ENCODE measurements at places on chromosomes 2 and 18.

DNA sequence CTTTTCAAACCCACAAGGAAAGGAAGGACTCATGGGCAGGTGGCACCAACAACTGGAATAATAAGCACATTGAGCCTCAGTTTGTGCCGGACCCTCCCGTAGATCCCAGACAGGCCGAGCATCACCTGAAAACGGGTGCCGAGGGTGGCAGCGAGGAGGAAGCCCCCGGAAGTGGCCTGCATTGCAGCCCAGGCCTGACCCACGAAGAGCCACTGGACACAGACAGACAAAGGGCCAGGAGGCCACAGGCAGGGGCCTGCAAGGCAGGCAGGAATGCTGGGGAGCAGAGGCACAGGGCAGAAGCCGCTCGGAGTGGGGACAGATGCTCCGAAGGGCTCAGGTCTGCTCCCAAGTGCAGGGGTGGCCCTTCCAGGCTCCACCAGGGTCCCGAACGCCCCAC is 31.7 kb downstream of the MTERF4 start:
- DNase-seq: no peak

DNA sequence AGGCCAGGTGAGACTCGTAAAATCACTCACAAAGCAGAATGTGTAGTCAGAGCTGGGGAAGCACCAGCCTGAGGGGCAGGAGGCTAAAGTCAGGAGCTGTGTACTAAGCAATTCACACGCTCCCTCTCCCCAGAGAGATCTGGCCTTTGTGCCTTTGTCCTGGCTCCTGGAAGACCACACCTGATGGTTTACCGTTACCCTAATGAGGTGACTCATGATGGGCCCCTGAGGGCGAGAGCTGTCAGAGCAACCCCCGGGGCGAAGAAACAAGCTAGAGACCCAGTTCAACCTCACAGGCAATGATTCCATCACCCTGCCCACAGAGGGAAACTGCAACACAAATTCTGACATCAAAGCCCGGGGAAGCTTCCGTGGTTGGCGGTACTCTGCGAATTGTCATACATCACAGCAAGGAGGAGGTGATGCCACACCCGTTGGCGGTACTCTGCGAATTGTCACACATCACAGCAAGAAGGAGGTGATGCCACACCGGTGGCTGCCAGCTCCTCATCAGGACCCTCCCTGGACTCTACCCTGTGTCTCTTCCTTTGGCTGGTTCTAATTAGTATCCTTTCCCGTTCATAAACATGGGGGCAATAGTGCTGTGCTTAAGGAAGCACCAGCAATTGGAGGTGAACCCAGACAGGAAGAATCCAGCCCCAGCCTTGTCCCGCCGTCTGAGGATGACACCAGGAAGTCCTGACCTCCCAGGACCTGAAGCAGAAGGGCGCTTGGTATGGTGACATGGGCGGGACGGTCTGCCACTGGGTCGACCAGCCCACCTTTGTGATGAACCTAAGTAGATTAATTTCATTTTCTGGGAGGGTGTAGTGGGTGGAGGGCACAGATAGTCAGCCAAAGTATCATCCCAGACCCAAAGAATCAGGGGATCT is 30.5 kb downstream of the B3GNT7 start:
- DNase-seq: no peak

- no peak for DNase-seq
Observed at GRCh38 chr2:159744363-159744762, 32.1 kb downstream of the MARCHF7 start.

GRCh38 chr2:149906886-149907285 is 319.3 kb upstream of the MMADHC start:
- no peak for DNase-seq

- no peak for DNase-seq
Observed at GRCh38 chr2:122764014-122764413, 1008.6 kb downstream of the TSN start.

DNA sequence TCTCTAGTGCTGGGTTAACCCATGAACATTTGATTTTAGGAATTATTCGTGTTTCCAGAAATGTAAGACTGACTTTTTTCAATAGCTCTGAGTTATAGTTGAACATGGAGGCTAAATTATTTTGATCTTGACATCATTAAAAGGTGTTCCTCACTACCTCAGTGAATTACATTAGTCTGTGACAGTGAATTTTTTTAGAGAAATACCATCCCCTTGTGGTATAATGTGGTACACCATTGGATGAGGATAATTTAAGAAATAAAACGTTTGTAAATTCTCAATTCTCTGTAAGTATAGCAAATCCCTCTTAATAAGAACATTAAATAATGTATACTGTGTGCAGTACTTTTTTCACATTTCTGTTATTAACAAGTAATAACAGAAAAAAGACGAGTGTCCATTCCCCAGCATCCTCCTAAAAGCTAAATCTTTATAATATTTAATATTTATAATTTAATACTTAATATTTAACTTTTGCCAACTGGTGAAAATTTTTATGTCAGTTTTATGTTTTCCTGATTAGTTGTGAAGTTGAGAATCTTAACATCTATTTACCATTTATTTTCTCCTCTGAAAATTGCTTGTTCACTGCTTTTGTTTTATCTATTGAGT is 70.3 kb upstream of the CWC22 start:
- no peak for DNase-seq

DNA sequence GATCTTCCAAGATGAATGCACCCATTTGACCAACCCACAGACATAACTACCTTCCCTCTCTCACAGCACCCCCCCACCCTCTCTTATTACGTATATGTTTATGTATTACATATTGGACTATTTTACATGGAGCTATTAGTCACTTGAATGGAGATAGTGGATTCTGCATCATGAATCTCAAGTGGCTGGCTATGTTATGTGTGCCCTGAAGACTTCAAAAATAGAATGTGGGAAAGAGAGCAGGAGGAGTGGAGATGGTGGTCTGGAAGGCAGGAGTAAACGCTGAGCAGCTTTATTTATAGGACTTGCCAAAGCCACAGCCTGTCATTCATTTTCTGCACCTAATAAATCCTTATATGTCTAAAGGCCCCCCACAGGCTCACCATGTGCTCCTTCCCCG is 4.9 kb downstream of the ANTXR1 start:
- no peak for DNase-seq

- DNase-seq: no peak
Observed at GRCh38 chr2:67156796-67157195, 240.3 kb upstream of the ETAA1 start.

DNA sequence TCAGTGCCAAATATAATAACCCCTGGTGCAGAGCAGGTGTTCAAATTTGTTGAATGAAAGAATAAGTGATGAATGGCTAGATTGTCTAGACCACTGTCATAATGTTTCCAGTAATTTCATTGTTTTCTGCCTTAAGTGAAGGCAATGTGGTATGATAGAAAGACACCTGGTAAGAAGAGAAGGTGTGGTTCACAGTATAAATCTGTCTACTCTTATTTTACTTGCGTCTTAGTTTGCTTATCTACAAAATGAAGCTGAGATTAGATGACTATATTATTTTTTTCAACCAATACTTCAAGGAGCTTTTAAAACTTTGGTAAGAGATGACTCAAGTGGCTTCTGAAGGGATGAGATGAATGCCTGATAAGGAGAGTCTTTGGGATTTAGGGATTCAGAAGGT is 788.4 kb downstream of the EPHA4 start:
- DNase-seq: peak; percentile 25

- DNase-seq: no peak
Observed at GRCh38 chr2:11904029-11904428, 157.6 kb downstream of the LPIN1 start.

DNA sequence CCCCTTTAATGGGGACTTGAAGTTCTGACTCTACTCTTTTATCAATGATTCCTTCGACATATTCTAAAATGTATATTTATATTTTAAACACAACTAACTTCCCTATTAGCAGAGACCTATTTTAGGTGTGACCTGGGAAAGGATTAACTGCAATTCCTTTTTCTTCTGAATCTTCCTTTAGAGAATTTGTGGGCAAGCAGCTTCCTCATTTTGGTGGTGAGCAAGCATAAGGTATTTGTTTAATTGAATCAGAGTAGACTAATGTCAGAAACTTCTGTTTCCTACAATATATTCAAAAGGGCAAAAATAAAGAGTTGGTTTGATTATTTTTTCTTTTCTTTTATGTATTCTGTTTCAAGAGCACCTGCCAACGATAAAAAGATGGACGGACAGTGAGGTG is 237.0 kb downstream of the IKZF2 start:
- no peak for DNase-seq

DNA sequence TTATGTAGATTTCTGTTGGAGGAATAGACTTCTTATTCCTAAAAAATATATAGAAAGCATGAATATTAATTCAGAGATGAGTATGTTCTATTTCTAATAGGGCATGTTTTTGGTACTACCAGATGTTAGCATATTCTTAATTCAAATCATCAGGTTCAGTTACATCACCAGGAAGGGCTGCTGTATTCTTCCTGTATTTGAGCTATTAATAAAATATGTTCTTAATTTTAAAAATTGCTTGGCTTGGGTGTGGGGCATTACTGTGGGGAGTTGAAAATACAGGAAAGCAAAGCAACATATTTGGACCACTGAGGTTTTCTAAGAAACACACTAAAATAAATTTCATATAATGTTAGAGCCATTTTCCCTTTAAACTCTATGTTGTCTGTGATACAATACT is 343.0 kb downstream of the EPHA4 start:
- no peak for DNase-seq

- no peak for DNase-seq
Observed at GRCh38 chr18:36811955-36812354, 16.8 kb downstream of the TPGS2 start.

DNA sequence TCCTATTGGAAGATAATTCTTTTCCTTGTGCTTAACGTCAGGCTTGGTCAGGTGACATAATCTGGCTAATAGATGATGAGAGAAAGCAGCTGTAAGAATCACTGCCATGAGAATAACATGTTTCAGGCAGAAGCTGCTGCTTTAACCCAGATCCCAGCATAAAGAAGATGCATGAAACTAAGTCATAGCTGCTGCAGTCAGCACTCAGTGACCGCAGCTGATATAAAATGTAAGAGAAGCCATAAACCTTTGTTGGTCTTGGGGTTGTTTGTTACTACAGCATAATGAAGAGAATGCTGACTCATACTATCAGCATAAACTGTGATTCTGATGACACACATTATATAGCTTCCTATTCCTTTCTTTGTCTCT is 274.3 kb upstream of the TRIB2 start:
- no peak for DNase-seq

GRCh38 chr2:240254337-240255164 is 114.1 kb upstream of the OTOS start:
- no peak for DNase-seq

- DNase-seq: no peak
Observed at GRCh38 chr2:235896061-235896460, 272.1 kb downstream of the GBX2 start.

GRCh38 chr2:26170795-26171194 is 2.1 kb upstream of the GAREM2 start:
- no peak for DNase-seq

GRCh38 chr2:206482123-206482522 is 38.8 kb downstream of the ADAM23 start:
- no peak for DNase-seq

DNA sequence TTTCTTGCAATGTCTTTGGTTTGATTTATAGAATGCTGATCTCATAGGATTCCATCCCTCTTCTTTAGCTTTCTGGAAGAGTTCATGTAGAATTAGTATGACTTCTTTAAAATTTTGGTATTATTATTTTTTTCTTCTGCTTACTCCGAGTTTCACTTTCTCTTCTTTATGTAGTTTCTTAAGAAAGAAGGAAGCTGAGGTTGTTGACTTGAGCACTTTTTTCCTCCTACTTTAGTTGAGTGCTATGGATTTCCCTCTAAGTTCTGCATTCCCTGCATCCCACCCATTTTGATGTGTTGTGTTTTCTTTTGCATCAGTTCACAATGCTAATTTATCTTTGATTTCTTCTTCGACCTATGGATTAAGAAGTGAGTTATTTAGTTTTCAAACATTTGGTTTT is 78.9 kb upstream of the SPRED2 start:
- no peak for DNase-seq

- no peak for DNase-seq
Observed at GRCh38 chr18:6836331-6836730, 106.8 kb downstream of the ARHGAP28 start.

GRCh38 chr2:188114014-188114413 is 177.7 kb upstream of the GULP1 start:
- DNase-seq: no peak

DNA sequence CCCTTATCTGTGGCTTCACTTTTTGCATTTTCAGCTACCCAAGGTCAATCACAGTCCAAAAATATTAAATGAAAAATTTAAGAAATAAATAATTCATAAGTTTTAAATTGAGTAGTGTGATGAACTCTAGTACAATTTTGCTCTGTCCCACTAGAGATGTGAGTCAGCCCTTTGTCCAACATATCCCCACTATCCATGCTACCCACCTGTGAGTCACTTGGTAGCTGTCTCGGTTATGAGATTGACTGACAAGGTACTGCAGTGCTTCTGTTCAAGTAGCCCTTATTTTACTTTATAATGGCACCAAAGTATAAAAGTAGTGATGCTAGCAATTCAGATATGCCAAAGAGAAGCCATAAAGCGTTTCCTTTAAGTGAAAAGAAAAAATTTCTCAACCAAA is 28.8 kb downstream of the ADCY3 start:
- DNase-seq: no peak

- no peak for DNase-seq
Observed at GRCh38 chr2:47525167-47525566, 122.2 kb downstream of the MSH2 start.

- no peak for DNase-seq
Observed at GRCh38 chr2:48034295-48034694, 128.0 kb upstream of the FBXO11 start.

DNA sequence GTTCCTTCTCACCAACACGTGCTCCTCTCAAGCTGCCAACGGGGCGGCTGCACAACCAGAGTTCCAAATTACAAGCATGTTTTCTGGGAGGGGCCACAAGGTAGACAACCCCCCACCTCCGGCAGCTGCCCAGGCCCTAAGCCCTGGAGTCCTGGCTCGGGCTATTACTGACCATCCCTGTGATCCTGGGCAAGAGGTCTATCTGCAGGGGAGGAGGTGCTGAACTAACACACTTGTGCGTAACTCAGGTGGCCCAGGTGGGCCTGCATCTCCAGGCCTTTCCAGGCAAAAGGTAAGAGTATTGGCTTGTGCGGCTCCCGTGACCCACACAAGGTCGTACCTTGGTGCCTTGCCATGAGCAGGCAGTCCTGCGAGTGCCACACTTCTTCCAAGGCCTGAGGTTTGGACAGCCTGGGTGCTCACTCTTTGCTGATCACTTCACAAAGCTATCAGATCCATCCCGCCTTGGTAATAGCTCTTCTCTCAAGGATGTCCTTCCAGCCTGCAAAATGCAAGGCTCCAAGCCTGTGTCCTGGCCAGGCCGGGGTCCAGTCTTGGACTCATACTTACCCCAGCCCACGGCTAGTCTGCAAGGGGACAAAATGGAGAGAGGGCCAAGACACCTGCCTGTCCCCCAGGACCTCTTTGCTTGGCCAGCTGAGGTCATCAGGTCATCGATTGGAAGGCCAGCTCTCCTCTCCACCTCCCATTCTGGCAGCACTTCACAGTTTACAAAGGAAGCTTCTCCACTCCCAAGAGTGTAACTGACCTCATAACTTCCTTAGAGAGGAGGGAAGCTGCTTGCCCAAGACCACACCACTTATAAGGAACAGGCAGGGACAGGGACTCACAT is 33.9 kb downstream of the ADRA2B start:
- DNase-seq: no peak

- no peak for DNase-seq
Observed at GRCh38 chr18:10896851-10897250, 252.5 kb downstream of the PIEZO2 start.

- DNase-seq: no peak
Observed at GRCh38 chr18:78913395-78913794, 66.2 kb upstream of the SALL3 start.

GRCh38 chr2:26769089-26769761 is 5.1 kb downstream of the SLC35F6 start:
- DNase-seq: no peak

- no peak for DNase-seq
Observed at GRCh38 chr2:127610561-127610960, 35.4 kb upstream of the GPR17 start.

All from NCI-H1930 (cell line).